ENCODE measurements at places on chromosomes 6 and 20. TPM values are rescaled to one million over a fixed set of nuclear protein-coding genes. Genes with fewer than 3 reads are reported as not detected.

Gene NNAT
- 16.5 TPM for total RNA-seq

Gene ZBP1
- total RNA-seq, result not detected

GRCh38 chr6:32700391-32701040, 34.1 kb upstream of the HLA-DQB1 start:
- peak; percentile 21 for DNase-seq
- H3K4me3 ChIP-seq, result no peak overlapping the region
- H3K27me3 ChIP-seq, result peaks cover 62% of the 10 kb centered on the region
- H3K36me3 ChIP-seq, result no peaks in the 10 kb centered on the region
- no peaks in the 10 kb centered on the region for H3K4me1 ChIP-seq
- H3K27ac ChIP-seq, result no peak overlapping the region

GRCh38 chr6:93419304-93420162, at the start of gene EPHA7:
TSS of gene EPHA7 (minus strand) at chr6:93419559. CDS start at chr6:93419341, 218 bp downstream.
- peaks cover 39% of the 10 kb centered on the region for H3K4me1 ChIP-seq
- peaks cover 94% of the 10 kb centered on the region for H3K27me3 ChIP-seq
- H3K27ac ChIP-seq, result peak within 1 kb of the TSS; percentile 70

DNA sequence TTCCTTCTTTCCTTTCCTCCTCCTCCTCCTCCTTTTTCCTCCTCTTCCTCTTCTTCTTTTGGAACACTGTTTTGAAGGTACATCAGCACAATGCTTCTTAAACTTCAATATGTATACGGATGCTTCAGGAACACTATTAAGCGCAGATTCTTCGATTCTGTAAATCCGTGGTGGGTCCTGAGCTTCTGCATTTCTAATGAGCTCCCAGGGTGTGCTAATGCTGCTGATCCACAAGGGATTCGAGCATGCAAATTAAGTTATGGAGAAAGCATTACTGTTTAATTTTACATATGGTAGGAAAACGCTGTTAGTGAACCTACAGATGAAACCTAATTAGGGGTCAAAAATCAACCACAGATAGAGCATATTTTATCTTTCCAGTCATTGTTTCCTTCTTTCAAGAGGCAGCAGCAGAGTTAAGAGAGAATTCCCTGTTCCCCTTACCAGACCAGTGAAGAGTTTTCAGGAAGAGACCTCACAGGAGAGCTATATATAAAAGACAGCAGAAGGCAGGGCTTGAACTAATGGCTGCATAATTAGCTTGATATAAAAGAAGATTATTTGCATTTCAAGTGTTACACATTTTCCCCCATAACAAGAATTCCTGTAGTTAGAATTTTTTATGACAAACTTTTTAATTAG, 47.2 kb downstream of the KIF13A start:
- H3K27ac ChIP-seq, result no peak overlapping the region
- H3K4me1 ChIP-seq, result peaks cover 1% of the 10 kb centered on the region
- no peaks in the 10 kb centered on the region for H3K27me3 ChIP-seq
- DNase-seq, result no peak

- H3K4me1 ChIP-seq, result no peaks in the 10 kb centered on the region
- H3K36me3 ChIP-seq, result no peaks in the 10 kb centered on the region
- H3K27me3 ChIP-seq, result no peaks in the 10 kb centered on the region
- H3K27ac ChIP-seq, result no peak overlapping the region
- DNase-seq, result peak; percentile 6
Measured at GRCh38 chr20:25016471-25016870, 23.9 kb upstream of the APMAP start.

DNA sequence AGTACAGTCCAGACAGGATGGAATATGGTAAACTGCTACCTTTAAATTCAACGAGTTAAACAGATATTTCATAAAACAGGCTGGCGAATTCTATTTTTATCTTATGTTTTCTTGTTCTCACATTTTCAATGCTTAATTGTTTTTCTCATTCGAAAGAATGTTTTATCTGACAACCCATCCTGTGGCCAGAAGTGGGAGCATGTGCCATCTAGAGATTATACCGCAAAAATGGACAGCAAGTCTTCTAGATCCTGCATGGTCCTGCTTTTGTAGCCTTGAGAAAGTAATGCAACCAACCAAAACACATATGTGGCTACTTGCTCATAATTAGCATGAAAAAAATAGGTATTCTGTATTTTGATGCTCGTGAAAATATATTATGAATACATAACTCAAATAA, 30.7 kb downstream of the TUBB2B start:
- H3K27ac ChIP-seq, result no peak overlapping the region
- H3K4me1 ChIP-seq, result no peaks in the 10 kb centered on the region
- no peak overlapping the region for H3K4me3 ChIP-seq
- H3K36me3 ChIP-seq, result no peaks in the 10 kb centered on the region

DNA sequence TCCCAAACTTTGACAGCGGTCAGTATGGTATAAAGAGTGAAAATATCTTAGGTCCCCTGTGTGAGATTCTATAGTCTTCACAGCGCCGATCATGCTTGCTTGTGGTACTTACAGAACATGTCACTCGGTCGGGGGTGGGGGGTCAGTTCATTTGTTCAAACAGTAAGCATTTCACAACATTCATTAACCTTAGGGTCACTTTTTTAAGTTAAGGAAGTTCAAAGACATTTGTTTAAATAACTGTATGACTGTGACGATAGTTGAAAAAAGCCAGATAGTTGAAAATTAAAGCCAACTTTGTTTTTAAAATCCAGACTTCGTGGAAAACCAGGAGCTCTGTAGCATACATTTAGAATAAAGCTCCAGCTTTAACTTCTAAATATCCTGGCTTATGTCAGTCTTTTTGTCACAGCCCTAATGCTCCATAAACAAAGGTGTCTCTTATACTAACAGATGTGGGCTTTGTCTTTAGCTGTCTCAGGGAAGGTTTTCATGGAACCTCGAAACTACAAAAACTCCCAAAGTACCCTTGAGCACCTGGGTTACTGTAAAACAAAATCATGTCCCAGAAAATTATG, 57.9 kb upstream of the PHACTR2 start:
- no peaks in the 10 kb centered on the region for H3K36me3 ChIP-seq
- H3K4me3 ChIP-seq, result no peak overlapping the region
- peaks cover 11% of the 10 kb centered on the region for H3K4me1 ChIP-seq
- no peak for DNase-seq

- DNase-seq, result no peak
- H3K4me3 ChIP-seq, result no peak overlapping the region
- H3K36me3 ChIP-seq, result no peaks in the 10 kb centered on the region
- H3K27me3 ChIP-seq, result no peaks in the 10 kb centered on the region
- no peaks in the 10 kb centered on the region for H3K4me1 ChIP-seq
Measured at GRCh38 chr6:79441192-79441591, 96.0 kb downstream of the LCA5 start.

- DNase-seq, result no peak
- no peaks in the 10 kb centered on the region for H3K4me1 ChIP-seq
- no peaks in the 10 kb centered on the region for H3K27me3 ChIP-seq
- H3K27ac ChIP-seq, result no peak overlapping the region
- no peak overlapping the region for H3K4me3 ChIP-seq
- no peaks in the 10 kb centered on the region for H3K36me3 ChIP-seq
Measured at GRCh38 chr6:109105681-109106080, 10.4 kb downstream of the CEP57L1 start.

GRCh38 chr20:43825581-43825980, 89.1 kb upstream of the TOX2 start:
- no peaks in the 10 kb centered on the region for H3K4me1 ChIP-seq
- H3K27ac ChIP-seq, result no peak overlapping the region
- no peak overlapping the region for H3K4me3 ChIP-seq

DNA sequence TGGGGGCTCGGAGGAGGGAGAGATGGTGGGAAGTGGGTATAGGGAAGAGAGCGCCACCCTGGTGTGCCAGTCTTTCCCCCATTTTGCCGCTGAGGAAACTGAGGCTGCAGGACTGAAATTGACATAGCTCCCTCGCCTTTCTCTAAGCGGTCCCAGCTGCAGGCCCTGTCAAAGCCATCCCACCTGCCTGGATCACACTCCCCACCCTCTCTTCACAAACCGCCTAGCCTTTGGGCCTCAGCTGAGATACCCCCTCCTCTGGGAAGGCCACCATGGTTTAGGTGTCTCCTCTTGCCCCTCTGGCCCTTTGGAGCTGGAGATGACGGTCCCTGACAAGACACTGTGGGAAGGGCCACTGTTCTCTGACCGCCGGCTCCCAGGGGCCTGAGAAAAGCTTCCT, 16.9 kb downstream of the SRC start:
- H3K36me3 ChIP-seq, result no peaks in the 10 kb centered on the region
- H3K4me1 ChIP-seq, result no peaks in the 10 kb centered on the region
- no peak overlapping the region for H3K4me3 ChIP-seq
- DNase-seq, result no peak

DNA sequence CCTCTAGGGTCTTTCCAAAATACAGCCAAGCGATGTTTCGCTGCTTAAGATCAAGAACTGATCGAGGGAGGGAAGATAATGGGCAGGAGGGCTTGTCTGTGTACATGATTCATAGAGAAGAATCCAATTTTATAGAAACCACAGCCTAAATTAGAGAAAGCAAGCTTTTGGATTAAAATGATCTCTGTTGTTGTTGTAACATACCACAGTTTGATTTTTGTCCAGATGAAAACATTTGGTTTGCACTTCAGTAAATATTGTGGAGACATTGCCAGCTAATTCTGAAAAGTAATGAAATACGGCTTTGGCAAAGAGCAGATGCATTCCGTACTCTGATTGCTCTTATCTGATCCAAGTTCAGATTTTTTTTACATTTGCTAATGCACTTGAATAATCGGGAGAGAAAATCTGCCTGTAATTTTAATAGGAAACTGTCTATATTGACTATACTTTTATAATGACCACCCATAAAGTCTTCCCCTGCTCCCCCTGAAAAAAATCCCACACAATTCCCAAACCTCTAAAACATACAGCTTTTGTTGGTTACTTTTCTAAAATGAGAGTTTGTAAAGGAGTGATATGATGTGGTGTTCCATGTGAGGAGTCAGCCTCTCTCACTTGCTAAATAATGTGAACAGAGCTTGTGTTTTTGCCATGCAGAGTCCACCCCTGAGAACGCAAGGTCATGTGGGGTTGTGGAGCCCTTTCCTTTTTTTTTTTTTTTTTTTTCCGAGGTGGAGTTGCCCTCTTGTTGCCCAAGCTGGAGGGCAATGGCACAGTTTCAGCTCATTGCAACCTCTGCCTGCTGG, 199.9 kb downstream of the DTNBP1 start:
- no peaks in the 10 kb centered on the region for H3K4me1 ChIP-seq
- no peaks in the 10 kb centered on the region for H3K27me3 ChIP-seq
- no peak overlapping the region for H3K4me3 ChIP-seq
- no peaks in the 10 kb centered on the region for H3K36me3 ChIP-seq
- H3K27ac ChIP-seq, result no peak overlapping the region

- no peaks in the 10 kb centered on the region for H3K27me3 ChIP-seq
- no peaks in the 10 kb centered on the region for H3K4me1 ChIP-seq
- no peak for DNase-seq
- H3K4me3 ChIP-seq, result no peak overlapping the region
- no peaks in the 10 kb centered on the region for H3K36me3 ChIP-seq
- no peak overlapping the region for H3K27ac ChIP-seq
Measured at GRCh38 chr6:69027861-69028260, 392.8 kb downstream of the ADGRB3 start.

DNA sequence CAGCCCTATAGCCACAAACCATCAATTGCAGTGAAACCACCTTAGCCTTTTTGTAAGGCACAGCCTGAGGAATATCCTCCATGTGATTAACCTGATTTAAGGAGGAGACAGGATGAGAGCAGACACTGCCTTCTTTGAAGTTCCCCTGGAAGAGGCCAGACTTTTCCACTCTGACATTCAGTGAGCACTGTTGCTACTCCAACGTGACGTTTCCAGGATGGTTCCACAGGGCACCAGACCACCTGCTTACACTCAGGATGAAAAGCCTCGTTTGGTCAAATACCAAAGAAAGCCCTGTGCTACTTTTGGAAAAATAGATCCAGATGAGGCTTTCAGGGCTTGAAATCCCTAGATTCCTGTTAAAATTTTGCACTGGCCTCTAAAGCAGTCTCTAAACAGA, 1102.1 kb upstream of the FLRT3 start:
- no peaks in the 10 kb centered on the region for H3K4me1 ChIP-seq
- H3K4me3 ChIP-seq, result no peak overlapping the region
- no peaks in the 10 kb centered on the region for H3K36me3 ChIP-seq
- no peaks in the 10 kb centered on the region for H3K27me3 ChIP-seq

DNA sequence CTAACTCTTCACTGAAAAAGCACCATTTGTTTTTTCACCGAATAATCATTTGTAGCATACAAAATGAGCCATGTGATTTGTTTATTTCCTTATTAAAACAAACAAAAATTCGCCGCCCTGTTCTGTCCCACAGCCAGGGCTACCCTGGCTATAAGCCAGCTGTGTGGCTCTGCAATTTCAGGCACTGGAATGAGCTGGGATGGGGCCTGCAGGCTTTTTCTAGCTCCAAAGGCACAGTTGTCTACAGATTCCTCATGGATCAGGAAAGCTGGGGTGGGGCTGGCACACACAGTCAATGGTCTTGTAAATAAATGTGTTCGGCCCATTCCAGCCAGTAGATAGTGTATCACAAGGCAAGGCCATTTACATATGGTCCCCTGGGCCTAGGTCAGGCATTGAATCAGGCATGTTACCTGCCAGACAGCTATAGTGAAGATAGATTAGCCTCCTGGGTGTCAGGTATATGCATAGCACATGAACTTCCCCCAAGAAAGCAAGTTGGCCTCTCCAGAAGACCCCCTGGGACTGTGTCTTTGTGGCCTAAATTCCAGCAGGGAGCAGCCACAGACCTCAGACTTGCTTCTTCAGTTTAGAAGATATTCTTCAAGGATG, 608.9 kb downstream of the MAFB start:
- no peaks in the 10 kb centered on the region for H3K4me1 ChIP-seq
- DNase-seq, result no peak
- H3K4me3 ChIP-seq, result no peak overlapping the region
- H3K36me3 ChIP-seq, result no peaks in the 10 kb centered on the region
- H3K27me3 ChIP-seq, result no peaks in the 10 kb centered on the region
- no peak overlapping the region for H3K27ac ChIP-seq

All from transverse colon (tissue), 4 donors.